Inflammatory macrophage (primary cell): ENCODE measurements at places on chromosomes 2 and 18.

DNA sequence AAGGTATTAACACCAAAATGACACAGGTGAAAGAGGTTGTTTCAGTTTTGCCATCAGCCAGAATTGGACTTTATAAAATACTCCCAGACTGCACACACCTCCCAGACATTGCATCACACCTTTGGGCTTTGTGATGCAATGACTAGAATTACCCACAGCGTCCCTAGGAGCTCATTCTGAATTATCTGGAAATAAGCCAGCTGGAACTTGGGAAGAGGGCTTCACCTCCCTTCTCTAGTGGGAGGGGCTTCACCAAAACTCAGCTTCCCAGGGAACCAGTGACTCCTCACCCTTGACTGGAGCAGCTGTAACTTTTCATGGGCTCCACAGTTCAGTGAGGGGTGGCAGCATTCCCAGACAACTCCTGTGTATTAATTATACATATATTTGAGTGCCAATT is 83.1 kb upstream of the BZW1 start:
- DNase-seq = no peak

DNA sequence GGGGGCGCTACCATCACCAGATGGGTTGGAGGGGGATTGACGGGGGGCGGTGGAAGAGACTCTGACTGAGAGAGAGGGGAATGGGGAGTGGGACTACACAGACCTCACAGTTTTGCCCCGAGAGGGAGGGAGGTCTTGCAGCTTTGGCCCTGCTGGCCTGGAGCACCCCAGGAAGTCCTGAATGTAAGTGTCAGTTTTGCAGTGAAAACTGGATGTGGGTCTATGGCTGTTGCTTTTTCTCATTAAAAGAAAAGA is 2.4 kb downstream of the TCF7L1 start:
- DNase-seq = no peak

DNA sequence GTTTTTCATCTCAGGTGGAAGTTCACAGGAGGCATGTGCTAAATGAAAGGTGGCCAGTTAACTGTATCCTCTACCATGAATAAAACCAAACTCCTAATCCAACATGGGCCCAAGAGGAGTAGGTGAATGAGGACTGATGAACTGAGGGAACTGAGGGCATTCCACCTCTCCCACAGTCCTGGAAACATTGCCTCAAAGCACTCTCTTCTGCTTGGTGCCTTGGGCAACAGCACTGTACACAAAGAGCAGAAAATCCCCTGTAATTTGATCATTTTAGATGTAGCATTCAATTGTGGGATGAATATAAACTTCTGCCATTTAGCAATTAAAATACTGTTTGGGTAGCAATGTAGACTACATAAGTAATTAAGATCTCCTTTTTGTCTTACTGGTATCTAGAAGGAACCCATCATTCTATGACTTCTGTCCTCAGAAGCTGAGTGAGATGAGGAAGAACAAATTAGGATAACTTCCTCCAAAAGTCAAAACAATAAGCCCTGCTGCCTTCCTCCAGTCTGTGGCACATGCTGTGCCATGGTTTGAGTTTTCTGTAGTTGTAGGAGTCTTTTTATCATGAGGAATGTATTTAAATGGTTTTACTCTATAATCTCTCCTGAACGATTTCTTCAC is 86.7 kb upstream of the ZEB2 start:
- DNase-seq = peak; percentile 74

DNA sequence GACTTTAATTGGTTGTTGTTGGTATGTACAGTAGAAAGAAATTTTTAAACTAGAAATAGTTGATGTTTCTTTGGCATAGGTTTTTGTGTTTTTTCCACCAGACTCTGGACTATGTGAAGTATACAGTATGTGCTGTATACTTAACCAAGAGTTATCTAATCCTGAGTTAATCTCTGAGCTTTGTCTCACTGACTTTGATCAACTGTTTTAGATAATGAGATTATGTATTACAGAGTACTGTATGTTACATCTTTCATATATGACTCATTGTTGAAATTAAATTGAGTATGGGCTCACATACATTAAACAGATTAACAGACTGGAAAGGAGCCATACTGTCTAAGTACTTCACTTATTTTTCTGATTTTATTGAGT is 38.0 kb downstream of the ACTR2 start:
- DNase-seq = no peak

- DNase-seq = peak; percentile 66
Observed at GRCh38 chr2:100214265-100214971, 72.0 kb upstream of the AFF3 start.

DNA sequence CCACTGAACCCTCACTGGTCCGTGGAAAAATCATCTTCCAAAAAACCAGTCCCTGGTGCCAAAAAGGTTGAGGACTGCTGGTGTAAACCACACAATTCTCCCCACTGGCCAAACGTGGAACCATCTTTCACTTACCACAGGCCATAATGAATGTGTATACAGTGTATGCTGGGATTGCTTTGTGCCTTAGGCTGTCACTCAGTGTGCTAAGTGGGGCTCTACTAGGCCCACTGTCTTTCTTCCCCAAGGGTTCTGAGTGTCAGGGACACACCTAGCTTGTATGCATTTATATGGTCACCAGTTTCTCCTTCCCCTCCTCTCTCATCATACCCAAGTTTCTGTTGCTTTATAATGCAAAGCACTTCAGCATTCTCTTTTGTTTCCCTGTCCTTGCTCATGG is 27.2 kb downstream of the SCYGR8 start:
- no peak for DNase-seq

- no peak for DNase-seq
Observed at GRCh38 chr2:11505652-11506610, 27.9 kb upstream of the GREB1 start.

GRCh38 chr2:36667931-36668330 is 28.6 kb upstream of the VIT start:
- no peak for DNase-seq

DNA sequence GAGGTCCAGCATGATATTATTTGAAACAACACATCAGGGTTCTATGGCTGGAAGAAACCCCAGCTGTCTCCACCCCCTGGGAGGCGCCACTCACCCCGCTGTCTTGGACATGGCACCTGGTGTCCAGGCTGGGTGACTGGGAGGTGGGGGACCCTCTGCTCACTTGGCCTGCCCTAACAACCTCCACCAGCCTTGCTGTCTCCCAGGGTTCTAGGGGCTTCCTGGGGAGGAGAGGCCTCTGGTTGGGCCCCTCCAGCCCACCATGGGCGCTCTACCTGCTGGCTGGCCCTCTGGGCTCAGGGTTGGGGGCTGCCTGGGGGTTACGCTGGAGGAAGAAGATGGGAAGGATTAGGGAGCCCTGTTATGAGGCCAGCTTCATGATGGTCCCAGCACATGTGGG is 16.3 kb downstream of the PER2 start:
- DNase-seq = no peak
